ENCODE measurements at places on chromosomes 16 and 17. TPM values are rescaled to one million over a fixed set of nuclear protein-coding genes. Genes with fewer than 3 reads are reported as not detected.
A peak's percentile ranks its signal among the peaks of the same experiment; 100 is the strongest.

GRCh38 chr17:79977708-79978547 is 57.7 kb downstream of the TBC1D16 start:
- H3K4me1 ChIP-seq, result peaks cover 19% of the 10 kb centered on the region
- no peaks in the 10 kb centered on the region for H3K36me3 ChIP-seq
- H3K4me3 ChIP-seq, result peak overlapping the region; percentile 4
- H3K27me3 ChIP-seq, result no peaks in the 10 kb centered on the region
- DNase-seq, result no peak

- no peak for DNase-seq
- no peak overlapping the region for H3K4me3 ChIP-seq
- H3K27ac ChIP-seq, result peak overlapping the region; percentile 49
- H3K27me3 ChIP-seq, result no peaks in the 10 kb centered on the region
Measured at GRCh38 chr17:80064696-80065095, 28.3 kb downstream of the CCDC40 start.

GRCh38 chr17:79033741-79034501 is 10.0 kb downstream of the C1QTNF1 start:
- H3K36me3 ChIP-seq, result no peaks in the 10 kb centered on the region
- H3K4me1 ChIP-seq, result peaks cover 35% of the 10 kb centered on the region
- no peaks in the 10 kb centered on the region for H3K27me3 ChIP-seq

DNA sequence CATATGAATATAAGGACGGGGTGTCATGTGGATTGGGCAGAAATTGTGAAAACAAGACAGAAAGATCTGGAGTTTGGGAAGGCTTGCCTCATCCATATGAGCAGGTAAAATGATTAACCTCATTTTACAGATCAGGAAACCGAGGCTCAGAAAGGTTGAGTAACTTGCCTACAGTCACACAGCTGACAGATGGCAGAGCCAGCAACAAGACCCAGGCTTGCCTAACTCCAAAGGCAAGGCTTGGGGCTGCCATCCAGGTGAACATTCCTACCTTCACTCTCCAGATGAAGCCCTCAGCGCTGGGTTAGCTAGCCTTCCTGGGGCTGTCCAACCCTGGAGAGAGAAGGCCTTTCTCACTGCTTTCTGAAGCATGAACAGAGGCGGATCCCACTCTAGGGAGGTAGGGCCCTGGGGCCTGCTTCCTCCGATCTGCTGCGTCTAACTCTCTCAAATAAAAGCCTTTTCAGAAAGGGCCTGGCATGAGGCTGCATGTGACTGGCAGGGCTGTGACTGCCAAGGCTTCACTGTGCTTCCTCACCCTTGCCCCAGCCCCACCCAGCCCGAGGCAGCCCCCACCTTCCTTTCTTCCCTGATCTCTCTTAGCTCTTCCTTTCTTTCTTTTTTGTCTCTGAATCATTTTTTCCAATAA is 107.8 kb downstream of the GNAO1 start:
- H3K36me3 ChIP-seq, result no peaks in the 10 kb centered on the region
- no peak for DNase-seq
- H3K4me1 ChIP-seq, result peaks cover 29% of the 10 kb centered on the region
- no peak overlapping the region for H3K4me3 ChIP-seq

DNA sequence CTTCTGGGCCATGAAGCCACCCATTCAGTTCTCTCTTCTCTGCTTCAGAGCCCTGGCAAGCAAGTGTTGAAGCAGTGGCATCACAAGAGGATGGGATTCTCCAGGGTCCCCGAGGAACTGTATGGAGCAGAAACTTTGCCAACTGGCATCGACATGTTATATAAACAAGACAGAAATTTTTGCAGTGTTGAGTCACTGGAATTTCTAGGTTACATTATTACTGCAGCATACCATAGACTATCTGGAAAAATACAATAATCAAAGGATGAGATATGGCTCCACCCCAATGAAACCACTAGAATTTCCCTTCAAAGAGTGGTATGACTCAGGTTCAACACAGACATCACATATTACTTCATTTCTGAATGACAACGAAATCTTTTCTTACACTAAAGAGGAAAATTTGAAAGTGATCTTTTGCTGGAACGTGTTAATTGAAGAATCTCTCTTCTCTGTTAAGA is 343.0 kb upstream of the DYNLRB2 start:
- no peaks in the 10 kb centered on the region for H3K27me3 ChIP-seq
- peaks cover 8% of the 10 kb centered on the region for H3K4me1 ChIP-seq
- DNase-seq, result no peak
- H3K27ac ChIP-seq, result no peak overlapping the region

DNA sequence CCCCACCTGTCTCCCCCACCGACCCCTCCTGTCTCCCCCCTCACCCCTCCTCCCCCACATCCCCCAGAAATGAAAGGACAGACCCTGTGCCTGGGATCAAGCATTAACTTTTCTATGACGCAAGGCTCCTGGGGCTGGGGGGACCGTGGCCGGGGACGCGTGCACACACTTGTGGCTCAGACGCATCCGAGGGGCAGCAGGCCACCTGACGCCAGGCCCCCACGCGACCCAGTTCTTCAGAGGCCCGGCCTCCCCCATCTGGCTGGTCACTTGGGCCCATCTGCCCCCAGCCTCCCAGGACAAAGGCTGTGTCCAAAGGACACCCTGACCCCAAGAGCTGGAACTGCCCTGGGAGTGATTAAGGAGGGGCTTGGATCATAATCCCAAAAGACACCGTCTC is 14.0 kb upstream of the PVALEF start:
- H3K4me1 ChIP-seq, result no peaks in the 10 kb centered on the region
- no peak overlapping the region for H3K27ac ChIP-seq
- no peak overlapping the region for H3K4me3 ChIP-seq
- no peaks in the 10 kb centered on the region for H3K36me3 ChIP-seq

Gene OMG
- total RNA-seq, result not detected

Gene TPSD1
- 7.1 TPM for total RNA-seq

Gene MYH8
- not detected for total RNA-seq

Gene HIGD1B
- not detected for total RNA-seq
